Activated naive CD8-positive, alpha-beta T cell treated with anti-CD3 and anti-CD28 coated beads, Interleukin-2, amount 50 U/mL, for 24 hours (primary cell): ENCODE measurements at places on chromosomes 5 and 9.

GRCh38 chr9:132885720-132886333, 7.1 kb downstream of the SPACA9 start:
- no peak for DNase-seq

DNA sequence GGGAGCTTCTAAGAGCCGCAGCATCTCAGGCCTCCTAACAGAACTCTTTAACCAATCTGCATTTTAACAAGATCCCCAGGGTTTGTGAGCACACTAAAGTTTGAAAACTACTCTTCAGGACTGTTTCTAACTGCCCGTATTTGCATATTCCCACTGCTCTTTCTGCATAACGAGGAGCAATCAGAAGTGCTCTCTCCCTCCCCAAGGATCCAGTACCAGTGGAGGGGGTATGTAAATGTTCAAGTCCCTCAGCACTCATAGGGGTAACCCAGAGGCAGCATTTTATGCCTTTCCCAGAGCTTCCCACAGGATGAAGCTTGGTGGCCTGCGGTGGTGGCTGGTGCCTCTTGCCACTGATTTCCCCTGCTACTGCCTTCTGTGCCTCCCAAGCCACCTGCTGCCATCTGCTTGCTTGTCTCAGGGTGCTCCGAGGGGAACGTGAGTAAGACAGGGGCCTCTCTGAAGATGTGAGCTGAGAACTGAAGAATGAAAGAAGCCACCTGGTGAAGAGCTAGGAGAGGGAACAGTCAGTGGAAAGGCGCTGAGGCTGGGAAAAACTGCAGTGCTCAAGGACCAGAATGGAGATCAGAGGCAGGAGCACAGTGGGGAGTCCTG, 30.0 kb upstream of the PPP1R2B start:
- DNase-seq = no peak

GRCh38 chr9:121797081-121797480, 145.6 kb downstream of the DAB2IP start:
- DNase-seq = no peak

DNA sequence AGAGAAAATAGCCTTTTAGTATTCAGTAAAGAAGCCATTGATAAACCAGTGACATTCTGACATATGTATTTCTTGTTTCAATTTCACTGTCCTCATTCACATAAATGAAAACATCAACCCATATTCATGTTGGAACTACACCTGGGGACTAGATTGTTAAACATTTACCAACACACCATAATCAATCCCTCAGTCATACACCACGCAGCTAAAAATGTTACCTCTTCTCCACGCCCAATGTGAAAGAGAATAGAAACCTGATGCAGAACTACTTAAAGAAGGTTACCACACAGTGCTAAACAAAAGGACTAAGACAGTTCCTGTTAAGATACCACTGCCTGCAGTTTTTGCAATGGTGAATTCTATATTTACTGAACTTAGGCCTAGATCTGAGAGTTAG, 518.9 kb downstream of the PRELID2 start:
- DNase-seq = no peak

DNA sequence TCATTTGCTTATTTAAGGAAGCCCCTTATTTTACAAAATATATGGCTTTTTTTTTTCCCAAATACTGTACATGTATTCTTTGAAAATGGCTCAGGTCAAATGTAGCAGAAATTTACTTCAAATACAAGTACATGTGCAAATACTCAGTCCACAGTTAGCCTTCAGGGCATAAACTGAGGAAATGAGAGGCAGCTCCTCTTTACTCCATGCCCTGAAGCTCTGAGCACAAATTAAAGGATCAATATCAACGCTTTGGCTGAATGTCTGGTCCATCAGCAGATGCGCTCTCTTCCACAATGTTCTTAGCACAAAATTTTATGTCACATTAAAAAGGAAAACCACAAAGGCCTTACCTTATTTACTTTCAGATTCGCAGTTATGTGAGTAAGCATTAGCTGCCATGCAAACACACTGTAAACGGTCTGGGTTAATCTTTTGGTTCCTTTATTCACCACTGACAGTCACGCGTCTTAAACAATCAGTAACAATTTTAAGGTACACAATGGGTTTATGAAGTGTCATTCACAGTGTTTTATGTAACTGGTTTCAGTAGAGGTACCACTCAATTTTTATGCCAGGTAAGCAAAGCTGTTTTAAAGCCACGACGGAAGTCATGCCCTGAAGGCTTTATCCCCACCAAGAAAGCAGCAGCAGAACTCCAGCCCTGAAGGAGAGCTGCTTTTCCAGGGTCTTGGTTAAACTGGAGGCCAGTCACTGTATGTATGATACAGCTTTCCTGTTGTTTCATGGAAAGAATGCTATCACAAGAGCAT, 103.4 kb downstream of the OTULIN start:
- no peak for DNase-seq
